ENCODE measurements at places on chromosomes 6 and 20.
A peak's percentile ranks its signal among the peaks of the same experiment; 100 is the strongest.

DNA sequence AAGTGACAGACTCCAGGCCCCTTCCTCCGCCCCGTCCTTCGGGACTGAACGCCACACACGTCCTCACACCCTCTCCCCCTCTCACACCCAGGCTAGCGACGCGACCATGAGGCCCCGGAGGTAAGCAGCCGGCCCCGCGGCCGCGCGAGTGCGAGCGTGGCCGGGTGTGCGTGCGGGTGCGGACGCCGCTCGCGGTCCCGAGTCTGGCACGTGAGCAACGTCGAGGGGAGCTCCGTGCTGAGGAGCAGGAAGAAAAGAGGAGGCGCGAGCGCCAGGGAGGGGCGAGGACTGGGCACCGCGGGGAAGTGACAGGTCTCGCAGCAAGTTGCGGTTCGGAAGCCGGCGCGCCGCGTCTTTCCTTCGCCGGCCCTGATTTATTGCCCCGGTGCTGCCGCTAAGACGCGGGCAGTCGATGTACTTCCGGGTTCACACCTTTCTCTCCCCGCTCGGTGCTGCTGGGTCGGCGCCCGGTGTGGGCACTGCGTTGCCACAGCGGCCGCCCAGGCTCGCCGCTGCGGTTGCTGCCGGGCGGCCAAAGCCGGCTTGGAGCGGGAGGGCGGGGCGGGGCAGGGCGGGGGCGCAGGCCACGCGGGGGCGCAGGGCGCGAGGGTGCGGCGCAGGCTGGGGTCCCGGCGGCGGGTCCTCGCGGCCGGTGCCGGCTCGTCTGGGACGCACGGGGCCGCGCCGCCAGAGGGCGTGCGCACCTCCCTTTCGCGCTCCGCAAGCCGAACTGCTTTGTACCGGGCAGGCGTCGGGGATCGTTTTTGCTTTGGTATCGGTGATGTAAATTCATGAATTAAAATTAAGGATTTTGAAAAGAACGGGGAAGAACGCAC is 15.8 kb upstream of the LIN28B start:
- no peak for DNase-seq

GRCh38 chr20:53365539-53366075 is 228.0 kb downstream of the ZNF217 start:
- DNase-seq = no peak

- DNase-seq = no peak
Measured at GRCh38 chr6:25659633-25660368, 7.8 kb downstream of the SCGN start.

DNA sequence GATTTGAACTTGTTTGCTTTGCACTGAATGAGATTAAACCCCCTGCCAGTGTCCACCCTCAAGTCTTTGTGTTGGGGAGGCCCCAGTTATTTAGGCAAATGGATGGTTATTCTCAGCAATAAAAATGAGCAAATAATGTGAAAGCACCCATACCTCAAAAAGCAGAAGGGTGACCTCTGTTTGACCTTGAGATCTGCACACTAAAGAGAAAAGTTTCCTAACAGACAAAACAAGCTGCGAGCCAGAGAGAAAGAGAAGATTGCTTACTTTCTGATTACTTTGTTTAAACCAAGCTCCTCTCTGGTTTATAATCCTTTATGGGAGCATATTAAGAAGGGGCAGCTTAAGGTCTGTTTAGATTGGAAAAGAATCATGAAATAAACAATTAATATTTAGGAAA is 30.4 kb upstream of the TRERF1 start:
- DNase-seq = no peak

DNA sequence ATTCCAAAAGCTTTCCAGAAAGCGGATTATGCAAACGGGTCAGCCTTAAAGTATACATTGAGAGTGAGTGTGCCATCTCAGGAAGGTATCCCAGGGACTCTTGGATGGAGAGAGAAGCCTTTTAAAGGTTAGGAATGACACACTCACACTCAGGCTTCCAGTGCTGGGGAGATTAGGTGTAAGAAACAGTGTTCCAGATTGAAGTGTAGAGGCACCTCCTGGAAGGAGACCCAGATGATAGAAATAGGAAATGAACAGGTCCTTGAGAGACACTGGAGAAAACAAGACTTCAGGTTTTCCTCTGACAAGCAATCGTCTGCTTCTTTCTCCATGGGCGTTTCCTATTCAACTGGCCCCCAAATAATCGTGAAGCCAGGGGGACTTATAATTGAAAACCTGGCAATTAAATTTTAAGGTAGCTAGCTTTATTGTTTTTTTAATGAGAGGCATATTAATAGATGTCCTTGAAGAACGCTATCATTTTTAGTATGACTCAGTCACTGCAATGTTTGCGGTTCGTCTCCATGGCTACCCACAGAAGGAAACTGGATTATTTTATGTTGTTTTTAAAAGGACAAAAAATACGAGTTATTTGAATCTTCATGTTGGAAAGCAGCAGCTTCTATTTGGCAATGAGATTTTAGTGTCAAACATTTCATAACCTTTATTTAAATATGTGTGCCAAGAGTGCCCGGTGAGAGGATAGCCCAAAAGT is 85.3 kb downstream of the TRMT6 start:
- no peak for DNase-seq

DNA sequence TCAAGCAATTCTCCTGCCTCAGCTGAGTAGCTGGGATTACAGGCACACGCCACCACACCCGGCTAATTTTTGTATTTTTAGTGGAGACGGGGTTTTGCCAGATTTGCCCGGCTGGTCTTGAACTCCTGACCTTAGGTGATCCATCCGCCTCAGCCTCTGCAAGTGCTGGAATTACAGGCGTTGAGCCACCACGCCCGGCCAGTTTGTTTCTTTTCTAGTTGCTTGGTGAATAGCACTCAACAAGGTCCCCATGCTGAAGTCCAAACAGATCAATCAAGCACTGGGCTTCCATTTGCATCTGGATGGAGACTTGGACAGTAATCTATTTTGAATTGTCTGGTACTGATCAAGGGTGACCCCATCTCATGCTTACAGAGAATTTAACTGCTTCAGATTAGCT is 108.9 kb upstream of the FOXO3 start:
- no peak for DNase-seq

- DNase-seq = no peak
Measured at GRCh38 chr20:36463212-36464061, 77.9 kb upstream of the MYL9 start.

DNA sequence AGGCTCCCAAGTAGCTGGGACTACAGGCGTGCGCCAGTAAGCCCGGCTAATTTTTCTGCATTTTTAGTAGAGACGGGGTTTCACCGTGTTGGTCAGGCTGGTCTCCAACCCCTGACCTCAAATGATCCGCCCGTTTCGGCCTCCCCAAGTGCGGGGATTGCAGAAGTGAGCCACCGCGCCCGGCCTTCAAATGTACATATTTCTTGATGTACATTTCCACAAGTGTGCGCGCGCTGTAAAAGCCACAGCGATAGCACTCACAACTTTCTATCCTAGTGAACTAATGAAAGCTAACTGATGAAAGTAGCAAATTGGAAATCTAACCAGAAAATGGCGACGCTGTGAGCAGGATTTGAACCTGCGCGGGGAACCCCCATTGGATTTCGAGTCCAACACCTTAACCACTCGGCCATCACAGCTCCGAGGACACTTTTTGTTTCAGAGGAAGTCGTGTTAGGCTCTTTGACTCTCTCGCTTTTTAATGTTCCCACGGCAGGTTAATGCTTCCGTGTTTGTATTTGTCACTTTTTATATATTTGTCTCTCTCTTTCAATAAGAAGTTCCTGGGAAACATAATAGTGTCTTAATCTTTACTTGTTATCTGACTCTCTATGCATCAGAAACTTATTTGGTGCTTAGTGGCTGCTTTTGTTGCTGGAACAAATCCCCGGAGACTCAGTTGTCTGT is 199.4 kb upstream of the ZNF184 start:
- peak; percentile 43 for DNase-seq

DNA sequence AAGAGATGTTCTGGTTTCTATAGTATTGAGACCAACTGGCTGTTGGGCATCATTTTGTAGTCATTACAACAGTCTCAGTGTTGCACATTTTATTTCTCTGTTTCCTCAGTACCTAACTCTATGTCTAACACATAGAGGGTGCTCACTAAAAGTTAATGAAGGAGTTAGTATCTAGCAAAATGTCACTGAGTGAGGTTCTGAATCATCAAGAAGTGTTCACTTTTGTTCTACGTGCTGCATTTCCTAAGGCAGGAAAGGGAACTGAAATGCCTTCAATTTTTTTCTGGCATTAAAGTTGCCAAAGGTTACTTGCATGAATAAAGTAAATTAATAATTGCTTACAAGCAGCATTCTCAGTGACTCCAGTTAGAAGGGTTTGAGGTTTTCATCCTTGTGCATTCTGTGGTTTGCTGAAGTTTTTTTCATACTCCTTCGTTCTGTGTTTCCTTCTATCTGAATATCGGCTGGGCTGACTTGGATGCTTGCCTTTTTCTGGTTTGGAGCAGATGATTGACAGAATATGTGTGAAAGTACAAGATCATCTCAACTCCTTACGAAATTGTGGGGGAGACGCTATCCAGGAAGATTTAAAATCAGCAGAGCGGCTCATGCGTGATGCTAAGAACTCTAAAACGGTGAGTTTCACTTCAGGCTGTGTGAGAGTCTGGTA is 114.5 kb upstream of the SCGN start:
- DNase-seq = peak; percentile 18

DNA sequence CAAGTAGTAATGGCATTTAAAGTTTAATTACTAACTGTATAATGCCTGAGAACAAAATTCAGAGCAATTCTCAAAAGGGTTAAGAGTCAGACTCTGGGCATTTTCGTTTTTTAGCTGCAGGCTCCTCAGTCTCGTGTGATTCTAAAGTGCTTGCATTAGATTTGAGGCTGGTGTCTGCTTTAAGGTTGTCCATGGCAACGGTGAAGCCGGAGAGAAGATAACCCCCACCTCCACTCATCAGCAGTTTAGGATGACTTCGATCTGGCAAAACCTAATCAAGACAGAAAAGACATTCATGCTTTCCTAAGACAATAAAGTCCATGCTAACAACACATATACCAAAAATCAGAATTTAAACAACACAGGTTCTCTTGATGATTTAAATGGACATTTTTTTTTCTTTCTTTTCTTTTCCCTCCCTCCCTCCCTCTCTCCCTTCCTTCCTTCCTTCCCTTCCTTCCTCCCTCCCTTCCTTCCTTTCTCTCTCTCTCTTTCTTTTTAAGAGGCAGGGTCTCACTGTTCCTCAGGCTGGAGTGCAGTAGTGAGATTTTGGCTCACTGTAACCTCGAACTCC is 11.8 kb downstream of the TRMT6 start:
- no peak for DNase-seq

- DNase-seq = no peak
Measured at GRCh38 chr6:117149324-117149723, 116.0 kb upstream of the VGLL2 start.

GRCh38 chr20:33671573-33672288 is 2.5 kb downstream of the NECAB3 start:
- DNase-seq = no peak

DNA sequence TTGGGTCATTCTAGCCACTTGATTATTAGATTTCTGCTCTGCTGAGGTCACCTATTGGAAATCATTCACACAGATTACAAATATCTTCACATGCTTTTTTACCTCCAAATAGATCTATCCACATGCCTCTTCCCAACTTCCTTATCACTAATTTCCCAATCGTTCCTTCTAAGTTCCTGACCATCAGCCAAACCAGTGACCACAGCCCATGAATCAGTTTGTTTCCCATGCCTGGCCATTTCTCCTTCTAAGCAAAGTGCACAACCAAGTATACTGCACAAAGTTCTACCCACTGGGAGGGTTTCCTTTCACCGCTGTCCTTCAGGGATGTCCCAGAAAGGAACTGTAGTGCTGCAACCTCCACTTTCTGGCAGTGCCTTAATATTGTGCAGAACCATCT is 140.5 kb upstream of the SYNDIG1 start:
- no peak for DNase-seq

DNA sequence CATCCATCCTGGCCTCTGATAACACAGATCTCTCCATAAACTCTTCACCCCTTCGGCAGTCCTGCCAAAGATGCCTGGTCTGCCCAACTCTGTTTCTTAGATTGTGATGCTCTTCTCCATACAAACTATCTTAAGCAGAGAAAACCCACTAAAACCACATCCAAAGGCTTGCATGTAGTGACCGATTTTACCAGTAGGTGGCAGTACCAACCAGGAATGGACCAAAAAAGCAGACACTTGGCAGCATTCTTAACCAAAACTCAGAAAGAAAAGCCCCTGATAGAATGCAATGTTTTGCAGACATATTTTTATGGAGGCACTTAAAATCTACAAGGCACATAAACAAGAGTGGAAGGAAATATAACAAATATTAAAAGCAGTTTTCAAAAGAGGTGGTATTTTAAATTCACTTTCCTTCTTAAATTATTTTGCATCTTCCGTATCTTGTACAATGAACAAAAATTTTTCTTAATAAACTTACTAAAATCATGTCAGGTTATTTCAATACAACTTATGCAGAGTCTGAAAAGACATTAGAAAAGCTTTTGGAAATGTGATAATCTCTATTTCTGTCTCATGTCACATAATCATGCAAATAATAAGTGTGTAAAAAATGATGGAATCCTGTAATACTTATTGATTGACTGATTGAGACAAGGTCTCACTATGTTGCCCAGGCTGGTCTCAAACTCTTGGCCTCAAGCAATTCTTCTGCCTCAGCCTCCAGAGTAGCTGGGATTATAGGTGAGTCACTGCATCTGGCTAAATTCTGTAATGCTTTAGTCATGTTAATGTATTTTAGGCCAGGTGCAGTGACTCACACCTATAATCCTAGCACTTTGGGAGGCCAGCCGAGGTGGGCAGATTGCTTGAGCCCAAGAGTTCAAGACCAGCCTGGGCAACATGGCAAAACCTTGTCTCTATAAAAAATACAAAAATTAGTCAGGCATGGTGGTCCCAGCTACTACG is 29.4 kb downstream of the LRP11 start:
- peak; percentile 75 for DNase-seq

GRCh38 chr6:47161176-47161687 is 119.1 kb upstream of the ADGRF1 start:
- DNase-seq = peak; percentile 13

DNA sequence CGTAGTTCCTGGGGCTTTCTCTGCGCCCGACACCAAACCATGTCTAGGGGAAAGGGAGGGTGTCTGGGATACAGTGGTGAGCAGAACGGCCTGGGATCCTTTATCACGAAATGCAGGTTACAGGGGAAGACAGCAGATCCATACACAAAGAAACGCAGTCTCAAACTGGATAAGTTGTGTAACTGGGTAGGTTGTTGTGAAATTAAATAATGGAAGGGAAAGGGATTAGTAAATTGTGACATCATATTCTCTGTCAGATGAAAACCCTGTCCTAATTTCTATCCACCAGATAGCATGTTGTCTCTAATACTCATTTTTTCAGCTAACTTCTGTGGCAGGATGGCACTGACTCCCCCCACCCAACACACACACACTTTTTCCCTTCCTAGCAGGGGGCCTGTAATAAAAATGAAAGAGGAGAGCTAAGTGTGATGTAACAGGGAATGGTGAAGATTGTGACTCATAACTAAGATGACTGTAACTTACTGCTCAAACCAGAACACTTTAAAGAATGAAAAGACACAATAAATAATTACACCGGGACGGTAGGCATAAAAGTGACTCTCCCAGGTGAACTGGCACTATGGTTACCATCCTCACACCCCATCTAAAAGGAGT is 769 bp upstream of the TRPC4AP start:
- DNase-seq = no peak

Data from KG1 (cell line).